ENCODE measurements at places on chromosomes 2 and 18.

- DNase-seq = no peak
Measured at GRCh38 chr2:102046135-102046986, 54.6 kb downstream of the IL1R2 start.

- DNase-seq = peak; percentile 97
Measured at GRCh38 chr2:159712143-159712928, at the start of gene MARCHF7. TSS of gene MARCHF7 (plus strand) at chr2:159712506. CDS start at chr2:159729023, 16,517 bp downstream.

DNA sequence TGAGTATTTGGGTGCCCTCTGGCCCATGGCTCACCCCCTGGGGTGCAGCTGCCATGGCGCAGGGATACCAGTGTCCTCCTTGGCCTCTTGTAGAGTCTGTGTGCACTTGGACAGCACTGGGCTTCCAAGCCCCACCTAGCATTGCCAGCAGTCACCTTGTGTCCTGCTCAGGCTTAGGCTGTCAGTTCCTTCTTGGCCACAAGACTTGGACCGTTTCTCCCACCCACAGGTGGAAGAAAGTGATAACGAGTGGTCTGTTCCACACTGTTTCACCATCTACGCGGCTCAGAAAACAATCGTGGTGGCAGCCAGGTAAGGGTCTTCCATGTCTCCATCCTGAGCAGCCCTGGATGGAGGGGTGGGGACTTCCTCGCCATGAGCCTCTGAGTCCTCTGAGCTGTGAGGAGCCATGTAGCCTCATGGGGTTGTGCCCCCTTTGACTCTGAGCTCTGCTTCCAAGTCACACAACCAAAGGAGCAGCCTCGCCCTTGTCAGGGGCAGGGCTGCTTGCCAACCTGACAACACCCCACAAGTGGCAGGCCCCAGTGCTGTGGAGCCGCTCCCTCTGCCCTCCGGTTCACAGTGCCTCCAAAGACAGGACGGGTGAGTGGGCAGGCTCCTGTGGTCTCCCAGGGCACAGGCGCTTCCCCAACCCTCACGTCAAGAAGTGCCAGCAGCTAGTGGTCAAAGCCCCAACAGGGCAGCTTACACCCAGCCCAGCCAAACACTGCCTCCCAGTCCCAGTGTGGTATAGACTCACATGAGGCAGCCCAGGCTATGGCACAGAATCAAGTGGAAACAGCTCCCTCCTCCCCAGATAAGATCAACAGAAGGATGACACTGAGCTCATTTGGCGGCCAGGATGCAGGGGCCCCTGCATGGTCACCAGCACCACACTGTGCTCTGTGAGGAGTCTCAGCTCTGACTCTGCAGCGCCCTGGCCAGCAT is 18.4 kb downstream of the STK25 start:
- peak; percentile 75 for DNase-seq

DNA sequence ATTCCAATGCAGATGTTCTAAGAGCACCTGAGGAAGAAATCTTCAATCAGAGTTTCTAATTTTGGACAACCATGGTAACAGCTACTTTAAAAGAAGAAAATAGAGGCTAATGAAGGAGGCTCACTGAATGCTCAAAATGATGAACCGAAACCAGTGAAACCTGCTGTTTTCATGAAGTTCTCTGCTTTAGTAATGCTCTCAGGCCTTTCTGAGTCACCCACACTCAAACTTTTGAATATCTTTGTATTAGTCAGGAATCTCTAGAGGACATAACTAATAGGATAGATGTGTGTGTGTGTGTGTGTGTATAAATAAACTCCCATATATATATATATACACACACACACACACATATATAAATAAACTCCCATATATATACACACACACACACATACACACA is 76.9 kb upstream of the RIT2 start:
- DNase-seq = no peak

GRCh38 chr18:34640276-34640675 is 69.8 kb upstream of the DTNA start:
- no peak for DNase-seq

- no peak for DNase-seq
Measured at GRCh38 chr2:8609357-8609811, 72.5 kb upstream of the ID2 start.

DNA sequence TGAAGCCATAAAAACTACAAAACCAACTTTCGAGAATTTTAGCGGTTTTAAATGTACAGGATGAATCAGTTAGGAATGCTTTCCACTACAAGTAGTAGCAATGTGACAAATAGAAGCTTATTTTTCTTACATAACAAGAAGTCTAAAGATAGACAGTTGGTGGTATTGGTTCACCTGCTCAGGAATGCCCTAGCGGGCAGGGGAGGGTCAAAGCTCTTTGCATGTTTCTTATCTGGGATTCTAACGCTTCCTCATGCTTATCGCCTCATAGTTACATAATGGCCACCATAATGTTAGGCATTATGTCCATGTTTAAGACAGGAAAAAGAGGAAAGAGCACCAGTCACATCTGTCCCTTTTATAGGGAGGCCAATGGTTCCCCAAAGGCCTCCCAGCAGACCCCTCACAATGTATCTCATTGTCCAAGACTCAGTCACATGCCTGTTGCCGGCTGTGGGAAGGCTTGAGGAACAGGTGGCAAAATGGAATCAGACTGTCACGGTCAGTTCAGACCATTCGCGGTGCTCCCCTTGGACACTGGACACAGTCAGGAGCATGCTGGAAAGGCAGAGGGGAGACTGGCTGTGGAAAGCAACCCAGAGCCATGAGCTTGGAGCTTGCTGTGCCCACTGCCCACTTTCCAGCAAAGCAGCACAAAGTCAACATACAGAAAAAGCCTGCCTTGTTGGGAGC is 69.4 kb upstream of the ODC1 start:
- no peak for DNase-seq

DNA sequence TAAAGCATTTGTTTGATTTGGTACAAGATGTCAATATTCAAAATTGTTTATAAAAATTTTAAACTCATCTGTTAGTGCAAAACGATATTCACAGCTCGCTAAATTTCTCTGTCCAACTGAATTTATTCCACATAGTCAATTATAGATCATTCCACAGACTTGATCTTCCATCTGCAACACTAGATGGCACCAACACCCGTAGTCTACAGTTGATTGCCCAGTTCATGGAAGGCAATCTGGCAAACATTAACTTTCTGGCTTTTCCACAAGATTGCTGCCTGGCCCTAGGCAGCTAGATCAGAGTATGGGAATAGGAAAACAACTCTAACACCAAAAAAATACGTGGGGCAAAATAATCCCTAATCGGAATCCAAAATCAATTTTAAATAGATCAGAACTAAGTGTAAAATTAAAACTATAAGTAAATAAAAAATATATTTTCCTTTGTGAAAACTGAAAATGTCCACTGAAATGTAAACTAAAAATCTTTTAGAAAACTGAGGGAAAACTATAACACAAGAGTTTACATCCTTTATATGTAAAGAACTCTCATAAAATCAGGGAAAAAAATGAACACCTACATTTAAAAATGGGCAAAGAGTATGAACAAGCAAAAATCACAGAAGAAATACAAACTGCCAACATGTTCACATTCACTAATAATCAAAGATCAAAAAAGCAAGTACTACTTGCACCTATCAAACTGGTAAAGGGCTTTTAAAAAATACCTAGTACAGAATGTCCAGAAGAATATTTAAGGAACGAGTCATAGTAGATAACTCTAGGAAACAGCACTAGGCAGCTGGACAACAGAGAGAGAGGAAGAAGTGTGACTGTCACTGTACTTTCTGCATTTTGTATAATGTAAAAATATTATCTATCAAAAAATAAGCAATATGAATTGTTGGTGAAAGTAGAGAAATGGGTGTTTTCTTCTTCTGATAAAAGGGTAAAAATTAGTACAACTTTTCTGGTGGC is 35.0 kb downstream of the RTN4 start:
- DNase-seq = peak; percentile 63

- DNase-seq = peak; percentile 67
Measured at GRCh38 chr2:122191331-122191730, 435.9 kb downstream of the TSN start.

DNA sequence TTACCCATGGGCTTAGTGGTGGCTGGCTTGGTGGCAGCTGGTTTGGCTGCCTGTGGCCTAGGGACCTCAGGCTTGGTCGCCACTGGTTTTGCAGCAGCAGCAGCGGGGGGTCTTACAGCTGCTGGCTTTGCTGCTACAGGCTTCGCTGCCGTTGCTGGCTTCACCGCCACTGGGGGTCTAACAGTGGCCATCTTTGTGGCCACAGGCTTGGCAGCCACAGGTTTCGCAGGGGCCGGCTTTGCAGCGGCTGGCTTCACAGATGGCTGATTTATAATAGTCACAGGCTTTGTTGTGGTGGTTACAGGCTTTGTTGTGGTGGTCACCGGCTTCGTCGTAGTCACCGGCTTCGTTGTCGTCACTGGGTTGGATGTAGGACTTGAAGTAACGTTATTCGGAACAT is 77.8 kb downstream of the COL6A3 start:
- DNase-seq = no peak

DNA sequence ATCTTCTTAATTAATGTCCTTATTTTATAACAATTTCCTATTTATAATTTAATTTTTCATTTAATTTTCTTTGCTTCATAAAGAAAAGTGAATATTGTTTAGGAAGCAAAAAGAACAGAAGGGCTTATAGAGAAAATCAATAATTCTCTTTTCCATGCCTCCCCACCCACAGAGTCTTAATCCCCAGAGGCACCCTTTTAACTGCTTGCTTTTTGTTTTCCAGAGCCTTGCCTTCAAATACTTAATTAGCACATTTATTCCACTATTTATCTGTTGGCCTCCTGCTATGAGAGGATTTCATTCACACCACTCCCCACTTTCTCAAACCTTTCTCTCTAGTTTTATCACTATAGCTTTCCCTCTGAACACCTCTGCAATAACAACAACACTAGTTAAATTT is 373.6 kb downstream of the MBD2 start:
- DNase-seq = no peak

DNA sequence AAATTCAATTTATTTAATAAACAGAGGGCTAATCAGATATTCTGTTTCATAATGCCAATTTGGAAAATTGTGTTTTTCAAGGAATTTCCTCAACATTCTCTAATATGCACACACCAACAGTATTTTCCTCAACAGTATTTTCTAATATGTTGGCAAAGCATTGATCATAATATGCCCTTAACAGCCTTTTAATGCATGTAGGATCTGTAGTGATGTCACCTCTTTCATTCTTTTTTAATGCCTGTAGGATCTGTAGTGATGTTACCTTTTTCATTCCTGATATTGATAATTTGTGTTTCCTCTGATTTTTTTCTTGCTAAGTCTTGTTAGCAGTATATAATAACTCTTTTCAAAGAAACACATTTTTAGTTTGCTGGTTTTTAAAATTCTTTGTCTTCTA is 15.9 kb downstream of the VWA3B start:
- no peak for DNase-seq

DNA sequence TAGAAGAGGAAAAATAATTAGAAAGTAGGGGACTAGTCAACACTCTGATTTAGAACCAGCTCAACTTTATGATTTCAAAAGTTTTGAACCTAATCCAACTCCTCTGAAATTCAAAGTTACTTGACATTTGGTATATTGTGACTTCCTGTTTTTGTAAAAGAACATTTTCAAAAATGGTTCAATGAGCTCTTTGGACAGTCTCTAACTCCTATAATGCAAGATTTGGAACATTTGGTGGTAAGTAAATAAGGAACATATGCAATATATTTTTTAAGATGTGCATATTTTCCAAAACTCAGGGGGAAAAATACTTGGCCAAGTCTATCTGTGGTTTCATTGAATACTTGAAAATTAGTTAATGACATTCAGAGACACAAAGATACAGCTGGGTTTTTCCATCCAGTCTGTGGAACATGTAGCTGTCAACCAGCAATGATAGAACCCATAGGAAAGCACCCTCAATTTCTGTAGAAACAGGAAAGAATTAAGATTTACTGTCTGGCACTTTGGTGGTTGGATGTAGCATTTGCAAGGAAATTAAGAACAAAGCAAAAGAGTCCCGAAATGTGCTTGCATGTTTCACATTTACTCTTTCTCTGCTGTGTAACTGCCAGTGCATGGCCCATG is 17.0 kb upstream of the ANKRD44 start:
- DNase-seq = no peak

DNA sequence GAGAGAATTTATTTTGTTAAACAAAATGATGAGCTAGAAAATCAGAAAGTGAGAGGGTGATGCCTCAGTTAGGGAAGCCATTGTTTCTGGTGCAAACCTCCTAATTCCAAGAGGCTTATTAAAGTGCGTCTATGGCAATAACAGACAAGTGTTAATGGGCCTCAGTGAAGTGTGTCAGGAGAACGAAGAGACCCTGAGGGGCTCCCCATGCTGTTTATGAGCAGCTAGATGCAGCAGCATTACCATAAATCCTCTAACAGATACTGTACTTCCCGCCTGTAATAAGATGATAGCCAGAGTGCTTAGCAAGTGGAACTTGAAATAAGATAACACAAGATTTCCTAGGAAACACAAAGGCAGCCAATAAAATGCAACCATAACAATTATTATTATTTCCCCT is 157.4 kb downstream of the MYT1L start:
- no peak for DNase-seq

DNA sequence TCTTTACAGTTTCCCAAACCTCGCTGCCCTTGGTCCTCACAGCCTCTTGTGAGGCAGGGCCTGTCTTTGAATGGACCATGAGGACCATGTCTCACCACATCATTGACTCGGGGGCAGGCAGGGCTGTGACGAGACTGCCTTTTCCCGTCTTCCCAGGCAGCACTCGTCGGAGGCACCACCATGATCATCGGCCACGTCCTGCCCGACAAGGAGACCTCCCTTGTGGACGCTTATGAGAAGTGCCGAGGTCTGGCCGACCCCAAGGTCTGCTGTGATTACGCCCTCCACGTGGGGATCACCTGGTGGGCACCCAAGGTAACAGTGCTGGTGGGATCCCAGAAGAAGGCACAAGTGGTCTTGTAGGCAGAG is 45.7 kb upstream of the MAPRE3 start:
- DNase-seq = no peak

DNA sequence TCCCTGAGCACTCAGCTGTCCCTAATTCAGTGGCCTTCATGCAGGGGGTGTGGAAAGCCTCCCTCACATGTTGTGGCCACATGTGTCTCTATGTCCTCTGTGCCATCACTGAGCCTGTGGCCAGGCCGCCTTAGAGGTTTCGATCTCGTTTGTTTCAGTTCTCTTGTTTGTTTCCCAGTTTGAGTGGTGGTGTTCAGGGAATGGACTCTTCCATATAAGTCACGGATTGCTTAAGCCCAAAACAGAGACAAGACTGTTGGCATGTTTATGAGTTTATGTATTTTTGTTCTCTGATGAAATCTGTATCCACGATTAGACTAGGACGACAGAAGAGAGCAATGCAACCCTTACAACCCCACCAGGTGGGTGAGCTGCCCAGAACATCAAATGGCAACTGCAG is 134.5 kb downstream of the CCBE1 start:
- DNase-seq = no peak
